PC-3 (cell line): ENCODE measurements at places on chromosomes 6 and 20.

- DNase-seq = no peak
Observed at GRCh38 chr6:17987447-17987696, at the start of gene KIF13A. KIF13A (minus strand) TSS chr6:17987635; CDS start chr6:17987463, 172 bp downstream.

GRCh38 chr6:30097902-30098768 is 14.8 kb downstream of the TRIM31 start:
- DNase-seq = no peak

DNA sequence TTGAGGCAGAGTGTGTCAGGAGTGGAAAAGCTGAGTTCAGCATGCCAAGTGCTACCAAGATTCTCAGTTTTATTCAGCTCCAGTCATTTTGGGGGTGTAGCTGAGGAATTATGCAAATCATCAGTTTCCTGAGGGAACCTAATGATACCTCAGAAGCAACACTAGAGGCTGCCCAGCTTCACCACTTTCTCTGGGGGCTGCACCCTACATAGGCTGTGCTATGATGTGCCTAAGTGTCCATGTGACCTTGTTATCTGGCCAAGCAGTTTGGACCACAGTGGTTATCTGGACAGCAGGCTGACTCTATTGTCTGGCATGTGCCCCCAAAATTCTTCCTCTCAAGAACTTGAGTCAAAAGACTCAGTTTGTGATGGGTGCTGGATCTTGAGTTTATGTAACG is 374.6 kb upstream of the SYNCRIP start:
- no peak for DNase-seq

DNA sequence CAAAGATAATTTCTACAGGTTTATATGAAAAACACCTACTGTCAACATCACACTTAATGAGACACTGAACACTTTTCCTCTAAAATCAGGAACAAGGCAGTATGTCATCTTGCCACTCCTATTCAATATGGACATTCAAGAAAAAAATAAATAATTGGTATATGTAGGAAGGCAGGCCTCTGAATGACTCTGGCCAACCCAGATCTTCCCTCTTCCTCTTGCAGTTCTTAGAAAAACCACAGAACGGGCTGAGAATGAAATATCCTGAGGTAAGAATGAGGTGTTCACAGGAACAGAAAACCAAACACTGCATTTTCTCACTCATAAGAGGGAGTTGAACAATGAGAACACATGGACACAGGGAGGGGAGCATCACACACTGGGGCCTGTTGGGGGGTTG is 1207.2 kb upstream of the CITED2 start:
- DNase-seq = no peak

DNA sequence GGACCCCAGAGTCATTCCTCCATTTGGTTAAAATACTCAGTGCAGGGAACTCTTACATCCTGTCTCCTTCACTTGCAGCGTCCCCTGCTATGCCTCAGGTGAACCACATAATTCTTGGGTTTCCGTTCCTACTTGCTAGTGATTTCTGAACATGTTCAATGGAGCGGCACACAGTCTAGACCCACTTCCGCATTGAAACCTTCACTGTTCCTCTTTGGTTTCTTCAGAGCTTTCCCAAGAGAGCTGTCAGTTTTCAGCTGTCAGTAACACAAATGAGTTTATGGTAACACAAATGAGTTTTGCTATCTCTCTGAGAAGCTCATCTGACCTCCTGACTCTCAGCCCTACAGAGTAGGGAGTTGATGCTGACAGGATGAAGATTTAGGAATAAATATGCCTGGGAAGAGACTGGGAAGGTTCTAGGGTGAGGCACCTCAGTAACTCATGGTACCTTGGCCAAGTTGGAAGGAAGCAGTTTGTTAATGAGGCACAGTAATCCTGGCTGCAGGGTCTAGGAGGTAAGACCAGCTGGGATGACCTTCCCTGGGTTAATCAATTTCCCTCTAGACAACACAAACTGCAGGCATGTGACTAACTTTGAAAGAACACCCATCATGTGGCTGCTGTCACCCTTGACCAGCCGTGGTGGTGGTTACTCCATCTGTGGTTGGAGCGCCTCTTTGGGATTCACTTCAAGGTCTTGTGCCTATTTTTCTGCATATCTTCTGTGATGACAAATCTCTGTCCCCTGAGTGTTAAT is 5.4 kb downstream of the SYS1 start:
- DNase-seq = no peak
